ENCODE measurements at places on chromosomes 2 and 18. TPM values are rescaled to one million over a fixed set of nuclear protein-coding genes. Genes with fewer than 3 reads are reported as not detected.

GRCh38 chr18:49762191-49763077 is 50.9 kb downstream of the ACAA2 start:
- H3K27me3 ChIP-seq: no peaks in the 10 kb centered on the region
- H3K27ac ChIP-seq: no peak overlapping the region
- H3K4me1 ChIP-seq: no peaks in the 10 kb centered on the region
- no peaks in the 10 kb centered on the region for H3K36me3 ChIP-seq
- no peak for DNase-seq
- H3K4me3 ChIP-seq: no peak overlapping the region

- H3K36me3 ChIP-seq: no peaks in the 10 kb centered on the region
- no peak overlapping the region for H3K4me3 ChIP-seq
- no peaks in the 10 kb centered on the region for H3K4me1 ChIP-seq
- H3K27me3 ChIP-seq: no peaks in the 10 kb centered on the region
Measured at GRCh38 chr2:54845514-54845913, 122.1 kb downstream of the EML6 start.

DNA sequence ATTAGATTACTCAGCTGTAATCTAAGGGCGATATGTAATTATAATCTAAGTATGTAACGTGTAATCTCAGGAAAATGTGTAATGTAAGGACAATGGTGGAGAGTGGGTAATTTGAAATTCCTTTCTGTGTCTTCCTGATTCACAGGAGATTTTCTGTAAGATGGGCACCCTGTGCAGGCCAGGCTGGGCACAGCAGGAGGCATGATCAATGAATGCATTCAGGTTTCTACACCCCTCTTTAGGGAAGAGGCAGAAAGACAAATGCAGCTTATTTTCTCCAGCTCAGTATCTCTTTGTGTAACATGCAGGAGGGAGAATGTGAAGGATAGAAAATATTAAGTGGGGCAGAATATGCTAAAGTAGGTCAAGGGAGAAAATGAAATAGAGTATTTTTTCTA is 320.1 kb downstream of the PIK3C3 start:
- H3K4me1 ChIP-seq: no peaks in the 10 kb centered on the region
- no peak overlapping the region for H3K4me3 ChIP-seq
- no peaks in the 10 kb centered on the region for H3K27me3 ChIP-seq

- no peak for DNase-seq
- no peak overlapping the region for H3K4me3 ChIP-seq
- H3K36me3 ChIP-seq: no peaks in the 10 kb centered on the region
- no peaks in the 10 kb centered on the region for H3K4me1 ChIP-seq
Measured at GRCh38 chr2:239846789-239847676, 178.1 kb downstream of the NDUFA10 start.

DNA sequence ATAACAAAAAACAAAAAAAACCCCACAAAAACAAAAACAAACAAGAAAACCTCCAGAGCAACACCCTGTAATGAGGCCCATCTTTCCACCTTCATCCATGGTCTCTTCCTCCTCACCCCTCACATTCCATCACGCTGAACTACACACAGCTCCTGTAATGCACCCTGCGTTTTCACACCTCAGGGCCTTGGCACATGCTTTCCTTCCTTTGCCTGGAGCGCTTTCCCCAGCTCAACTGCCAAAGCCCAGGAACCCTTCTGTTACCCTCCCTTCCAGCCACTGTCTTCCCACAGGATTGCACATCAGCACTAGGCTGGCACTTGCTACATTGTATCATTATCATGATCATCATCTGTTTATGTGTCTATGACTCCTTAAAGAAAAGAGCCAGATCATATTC is 29.4 kb downstream of the TMEM247 start:
- no peak overlapping the region for H3K27ac ChIP-seq
- no peaks in the 10 kb centered on the region for H3K36me3 ChIP-seq
- no peak for DNase-seq
- H3K4me1 ChIP-seq: no peaks in the 10 kb centered on the region

DNA sequence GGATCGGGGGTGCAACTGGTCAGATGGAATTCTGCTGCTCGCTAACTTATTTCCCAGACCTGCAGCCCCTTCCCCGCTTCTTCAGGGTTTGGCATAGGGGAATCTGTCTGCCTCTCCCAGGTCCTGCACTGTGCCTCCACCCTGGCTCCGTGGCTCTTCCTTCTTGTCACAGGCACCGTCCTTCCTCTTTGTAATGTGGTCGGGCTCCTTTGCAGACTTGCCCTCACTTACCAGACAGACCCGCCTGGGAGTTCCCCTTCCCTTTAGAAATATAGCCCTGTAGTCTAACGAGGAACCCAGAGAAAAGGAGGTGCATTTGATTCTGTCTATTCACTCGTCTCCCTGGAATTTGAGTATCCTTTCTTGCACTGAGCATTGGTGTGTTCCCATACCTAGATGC is 63.9 kb upstream of the PAX8 start:
- DNase-seq: peak; percentile 57
- H3K27ac ChIP-seq: no peak overlapping the region
- no peaks in the 10 kb centered on the region for H3K36me3 ChIP-seq

GRCh38 chr2:20351555-20352229 is 1.0 kb upstream of the PUM2 start:
- no peak for DNase-seq
- H3K36me3 ChIP-seq: no peaks in the 10 kb centered on the region
- no peaks in the 10 kb centered on the region for H3K27me3 ChIP-seq
- no peaks in the 10 kb centered on the region for H3K4me1 ChIP-seq
- no peak overlapping the region for H3K27ac ChIP-seq

DNA sequence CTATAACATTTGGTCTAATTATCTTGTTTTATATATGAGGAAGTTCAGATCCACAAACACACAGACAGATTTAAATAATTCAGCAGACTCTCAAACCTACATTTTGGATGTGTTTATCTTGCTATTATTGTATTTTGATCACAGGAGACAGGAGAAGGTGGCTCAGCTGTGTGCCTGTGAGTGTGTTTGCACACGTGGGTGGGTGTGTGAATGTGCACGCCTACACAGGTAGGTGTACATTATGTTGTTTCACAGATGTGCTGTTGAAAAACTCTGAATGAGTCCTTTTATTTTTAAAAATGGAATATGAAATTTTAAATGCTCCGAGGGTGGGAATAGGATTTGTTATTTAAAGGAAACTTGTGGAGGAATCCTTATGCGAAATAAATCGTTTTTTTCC is 183.4 kb downstream of the PRKCE start:
- no peaks in the 10 kb centered on the region for H3K27me3 ChIP-seq
- peaks cover 2% of the 10 kb centered on the region for H3K4me1 ChIP-seq
- H3K27ac ChIP-seq: no peak overlapping the region
- H3K4me3 ChIP-seq: no peak overlapping the region

- no peak overlapping the region for H3K27ac ChIP-seq
- no peaks in the 10 kb centered on the region for H3K27me3 ChIP-seq
- no peak for DNase-seq
- H3K36me3 ChIP-seq: peaks cover 3% of the 10 kb centered on the region
Measured at GRCh38 chr2:24231461-24231881, 56.6 kb downstream of the FAM228A start.

GRCh38 chr18:49521216-49521835 is 34.3 kb upstream of the C18orf32 start:
- H3K4me1 ChIP-seq: no peaks in the 10 kb centered on the region
- DNase-seq: no peak
- H3K4me3 ChIP-seq: no peak overlapping the region
- H3K36me3 ChIP-seq: no peaks in the 10 kb centered on the region

DNA sequence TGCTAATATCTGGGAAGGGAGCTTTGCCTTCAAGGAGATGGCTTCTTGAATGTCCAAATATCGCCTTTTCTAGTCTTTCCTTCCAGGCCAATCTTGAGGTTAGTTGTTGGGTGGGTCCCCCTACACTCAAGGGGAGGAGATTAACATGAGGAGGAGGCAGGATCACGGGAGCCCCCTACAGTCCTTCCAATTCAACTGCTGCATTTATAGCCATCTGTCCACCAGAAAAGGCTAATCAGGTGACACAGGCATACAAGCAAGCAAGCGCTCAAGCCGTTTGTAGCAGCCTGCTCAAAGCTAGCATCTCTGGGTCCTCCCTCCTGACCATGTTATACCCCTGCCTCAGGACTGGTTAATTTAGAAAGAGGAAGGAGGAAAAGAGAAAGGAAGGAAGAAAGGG is 87.6 kb downstream of the MRPS9 start:
- no peaks in the 10 kb centered on the region for H3K36me3 ChIP-seq
- no peaks in the 10 kb centered on the region for H3K4me1 ChIP-seq
- H3K4me3 ChIP-seq: no peak overlapping the region

DNA sequence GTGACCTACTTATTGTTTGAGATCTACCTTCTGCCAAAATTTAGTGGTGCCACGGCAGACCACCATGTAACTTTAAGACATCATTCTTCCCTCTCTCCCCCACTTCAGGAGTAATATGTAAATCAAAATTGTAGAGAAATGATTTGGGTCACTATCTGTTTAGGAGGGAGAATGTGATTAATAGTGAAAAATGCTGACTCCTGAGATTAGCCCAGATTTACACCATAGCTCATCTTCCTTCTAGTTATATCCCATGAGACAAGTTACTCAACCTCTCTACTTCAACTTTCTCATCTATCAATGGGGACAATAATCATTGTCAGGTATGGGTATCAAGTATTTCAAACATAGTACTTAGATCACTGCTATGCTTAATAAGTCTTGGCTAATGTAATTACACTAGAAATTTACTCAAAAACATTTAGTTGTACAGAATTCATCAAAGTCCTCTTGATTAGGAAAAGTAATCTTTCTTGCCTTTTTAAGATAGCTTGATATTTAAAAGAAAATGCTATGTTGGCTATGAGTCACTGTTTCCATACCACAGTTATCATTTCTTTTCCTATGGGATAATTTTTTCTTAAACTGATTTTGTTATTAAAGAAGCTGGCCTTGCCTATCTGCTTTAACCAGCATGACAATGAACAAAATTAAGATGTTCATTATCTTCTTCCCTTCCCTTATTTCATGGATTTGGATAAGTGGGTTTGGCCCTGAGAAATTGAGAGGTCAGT is 1038.9 kb upstream of the ZEB2 start:
- H3K4me3 ChIP-seq: no peak overlapping the region
- H3K4me1 ChIP-seq: no peaks in the 10 kb centered on the region
- H3K36me3 ChIP-seq: no peaks in the 10 kb centered on the region

DNA sequence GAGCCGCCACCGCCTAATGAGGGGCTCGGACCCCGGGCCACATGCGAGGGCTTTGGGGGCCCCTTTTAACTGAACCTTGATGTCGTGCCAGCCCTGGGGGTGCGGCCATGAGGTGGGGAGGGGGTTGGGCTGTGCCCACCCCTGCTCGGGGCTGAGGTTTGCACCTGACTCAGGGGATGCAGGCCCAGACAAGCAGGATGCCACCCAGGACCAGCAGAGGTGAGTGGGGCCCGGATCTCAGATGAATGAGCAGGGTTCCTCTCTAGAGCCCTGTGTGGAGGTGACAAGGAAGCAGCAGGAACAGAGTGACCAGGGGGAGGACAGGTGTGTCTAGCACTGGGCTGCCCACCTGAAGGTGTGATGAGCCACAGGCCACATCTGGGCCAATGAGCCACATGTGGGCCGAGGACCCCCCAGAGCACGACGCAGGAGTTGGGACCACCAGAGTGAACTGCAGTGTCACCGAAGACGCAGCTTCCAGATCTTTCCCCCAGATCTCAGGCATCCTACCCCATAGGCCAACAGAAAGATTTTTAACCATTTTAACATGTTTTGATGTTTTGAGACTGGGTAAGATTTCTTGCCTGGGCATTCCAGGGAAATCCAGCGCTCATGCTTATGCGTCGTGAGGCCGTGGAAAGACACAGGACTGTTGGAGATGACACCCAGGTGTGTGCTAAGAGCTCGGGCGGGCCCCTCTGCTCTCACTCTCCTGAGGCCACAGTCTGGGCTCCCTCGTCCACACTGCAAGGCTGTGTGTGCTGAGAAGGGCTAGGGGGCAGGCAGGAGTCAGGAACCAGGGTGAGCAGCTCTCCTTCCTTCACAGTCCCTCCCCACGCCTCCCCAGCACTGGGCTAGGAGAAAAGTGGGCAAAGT is 73.6 kb downstream of the DDX1 start:
- H3K27me3 ChIP-seq: no peaks in the 10 kb centered on the region
- no peak overlapping the region for H3K27ac ChIP-seq
- DNase-seq: no peak

GRCh38 chr18:74110149-74110548 is 37.5 kb downstream of the FBXO15 start:
- no peaks in the 10 kb centered on the region for H3K36me3 ChIP-seq
- H3K4me3 ChIP-seq: no peak overlapping the region
- no peaks in the 10 kb centered on the region for H3K27me3 ChIP-seq
- H3K27ac ChIP-seq: no peak overlapping the region
- DNase-seq: no peak

GRCh38 chr2:218286570-218287459 is 5.5 kb downstream of the TMBIM1 start:
- H3K4me3 ChIP-seq: peak overlapping the region; percentile 23
- no peaks in the 10 kb centered on the region for H3K27me3 ChIP-seq
- H3K4me1 ChIP-seq: no peaks in the 10 kb centered on the region
- H3K36me3 ChIP-seq: no peaks in the 10 kb centered on the region

- H3K27ac ChIP-seq: peak overlapping the region; percentile 6
- H3K36me3 ChIP-seq: no peaks in the 10 kb centered on the region
- DNase-seq: no peak
- peaks cover 2% of the 10 kb centered on the region for H3K4me1 ChIP-seq
Measured at GRCh38 chr2:239227661-239228371, 173.0 kb downstream of the HDAC4 start.

Gene LBX2
- total RNA-seq: 0.75 TPM

Gene CDH2
- total RNA-seq: 6.9 TPM

Gene KIF3C
- total RNA-seq: 13.5 TPM

Gene GREB1L
- total RNA-seq: 6.0 TPM

Gene ACSL3
- 69.0 TPM for total RNA-seq

Gene SLC5A7
- not detected for total RNA-seq

Gene SDC1
- 0.66 TPM for total RNA-seq

Gene ZNF638
- 184 TPM for total RNA-seq

Measured in aorta (tissue), 5 donors.